AG04450 (cell line): ENCODE measurements at places on chromosomes 3 and 15. TPM values are rescaled to one million over a fixed set of nuclear protein-coding genes. Genes with fewer than 3 reads are reported as not detected.

DNA sequence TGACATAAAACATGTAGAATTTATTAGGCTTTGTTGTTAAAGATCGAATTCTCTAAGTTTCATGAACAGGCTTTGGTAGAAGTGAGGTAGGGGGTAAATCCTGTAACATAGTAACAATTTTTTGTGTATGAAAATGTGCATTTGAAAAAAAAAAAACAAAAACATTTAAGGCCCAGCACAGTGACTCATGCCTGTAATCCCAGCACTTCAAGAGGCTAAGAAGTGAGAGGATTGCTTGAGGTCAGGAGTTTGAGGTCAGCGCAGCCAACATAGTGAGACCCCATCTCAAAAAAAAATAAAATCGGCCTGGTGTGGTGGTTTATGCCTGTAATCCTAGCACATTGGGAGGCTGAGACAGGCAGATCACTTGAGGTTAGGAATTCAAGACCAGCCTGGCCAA lies 26.8 kb upstream of the PPP4R2 start:
- no peak for DNase-seq

DNA sequence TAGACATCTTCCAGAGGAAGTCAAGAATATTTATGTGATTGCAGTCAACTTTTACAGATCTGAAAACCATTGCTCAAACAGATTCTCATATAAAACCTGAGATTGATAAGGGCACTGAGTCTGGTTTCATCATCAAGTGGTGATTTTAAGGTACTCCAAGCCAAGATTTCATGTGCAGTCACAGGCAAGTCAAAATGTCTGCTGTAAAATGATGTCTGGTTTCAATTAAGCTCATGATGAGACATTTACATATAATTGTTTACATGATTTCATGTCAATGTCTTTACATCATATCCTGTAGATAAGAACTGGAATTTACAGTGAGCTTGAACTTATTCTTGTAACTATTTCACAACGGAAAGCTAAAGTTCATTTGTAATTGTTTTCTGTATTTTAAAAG lies 1215.5 kb downstream of the ROBO2 start:
- DNase-seq, result peak; percentile 67

DNA sequence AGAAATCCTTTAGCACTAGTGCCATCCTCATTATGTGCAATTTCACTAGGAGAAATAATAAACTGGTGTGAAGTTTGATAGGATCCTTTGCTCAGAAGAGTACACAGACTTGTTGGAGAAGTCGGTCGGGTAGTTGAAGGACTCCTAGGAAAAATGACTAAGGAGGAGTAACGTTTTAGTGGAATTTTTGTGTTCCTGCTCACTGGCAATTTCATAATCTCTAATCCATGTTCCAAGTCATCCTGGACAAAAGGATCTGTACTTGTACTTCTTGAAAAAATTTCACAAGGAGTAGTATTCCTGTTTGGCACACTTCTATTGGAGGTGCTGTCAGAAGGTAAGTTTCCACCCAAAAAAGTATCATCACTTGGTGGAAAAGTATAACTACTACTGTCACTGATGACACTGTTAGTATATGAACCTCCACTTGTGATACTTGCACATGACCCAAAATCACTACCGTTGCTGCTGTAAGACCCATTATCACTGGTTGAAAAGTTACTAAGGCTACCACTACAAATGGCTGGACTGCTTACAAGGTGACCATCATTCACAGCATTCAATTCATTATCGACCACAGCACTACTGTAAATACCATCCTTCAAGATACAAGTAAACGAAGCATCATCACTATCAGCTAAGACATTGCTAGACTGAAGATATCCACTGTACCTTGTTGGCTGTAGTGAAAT lies 77.4 kb downstream of the NEDD4 start:
- DNase-seq, result no peak

DNA sequence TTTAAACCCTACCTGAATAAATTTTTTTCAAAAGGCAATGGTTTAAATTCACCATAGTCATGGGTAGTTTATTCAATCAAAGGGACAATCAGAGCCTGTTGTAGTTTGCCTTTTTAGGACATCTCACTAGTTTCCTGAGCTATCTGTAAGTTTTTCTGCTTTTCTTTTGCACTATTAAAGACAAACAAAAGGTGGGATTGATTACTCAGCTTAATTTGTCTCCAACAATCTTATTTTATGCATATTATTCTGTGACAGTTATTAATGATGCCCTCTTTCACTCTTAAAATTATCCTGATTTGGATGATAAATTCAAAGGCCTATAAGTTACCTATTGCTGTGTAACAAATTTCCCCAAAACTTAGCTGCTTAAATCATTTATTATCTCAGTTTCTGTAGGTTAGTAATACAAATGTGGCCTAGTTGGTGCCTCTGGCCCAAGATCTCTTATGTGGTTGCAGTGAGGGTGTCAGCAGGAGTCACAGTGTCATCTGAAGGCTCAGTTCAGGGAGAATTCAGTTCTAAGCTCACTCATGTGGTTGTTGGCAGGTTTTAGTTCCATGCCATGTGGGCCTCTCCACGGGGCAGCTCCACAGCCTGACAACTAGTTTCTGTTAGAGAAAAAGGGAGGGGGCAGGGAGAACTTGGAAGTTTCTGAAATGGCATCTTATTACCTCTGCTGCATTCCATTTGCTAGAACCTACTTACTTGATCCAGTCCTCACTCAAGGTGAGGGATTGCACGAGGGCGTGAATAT lies 16.0 kb downstream of the ARMC8 start:
- DNase-seq, result no peak

DNA sequence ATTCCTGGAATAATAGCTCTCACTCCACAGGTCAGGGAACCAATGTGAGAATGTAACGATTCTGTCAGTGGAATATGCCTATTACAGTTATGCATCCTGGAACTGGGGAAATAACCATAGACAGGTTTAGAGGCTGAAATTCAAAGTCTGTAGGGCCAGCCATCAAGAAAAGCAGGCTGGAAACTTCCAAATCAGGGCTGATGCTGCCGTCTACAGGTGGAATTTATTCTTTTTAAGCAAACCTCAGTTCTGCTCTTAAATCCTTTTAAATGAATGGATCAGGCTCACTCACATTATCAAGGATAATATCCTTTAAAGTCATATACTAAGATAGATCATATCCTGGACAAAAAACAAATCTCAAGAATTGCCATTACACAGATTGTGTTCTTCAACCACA lies 699.8 kb downstream of the NR2F2 start:
- no peak for DNase-seq

GRCh38 chr15:93664213-93664956 lies 567.0 kb upstream of the MCTP2 start:
- DNase-seq, result no peak

Gene TMEM87A
- polyA plus RNA-seq, result 27.2 and 37.4 TPM in 2 replicates
